ENCODE measurements at places on chromosomes 13 and 19. TPM values are rescaled to one million over a fixed set of nuclear protein-coding genes. Genes with fewer than 3 reads are reported as not detected.

The COL4A1 gene
- total RNA-seq: 67.8 TPM

The ADGRE3 gene
- not detected for total RNA-seq

The AMER2 gene
- 161 TPM for total RNA-seq

The PODNL1 gene
- not detected for total RNA-seq

The SIAH3 gene
- 9.8 TPM for total RNA-seq

The UBE2L5 gene
- not detected for total RNA-seq

The ABCA7 gene
- total RNA-seq: 0.78 TPM

The ZNF578 gene
- 28.4 TPM for total RNA-seq

The MCF2L gene
- total RNA-seq: 146 TPM

The FARSA gene
- 46.8 TPM for total RNA-seq

The IL12RB1 gene
- total RNA-seq: 0.47 TPM

The TMEM59L gene
- 34.5 TPM for total RNA-seq

The ZNF548 gene
- total RNA-seq: 49.1 TPM

The CCNA1 gene
- total RNA-seq: 6.6 TPM

The ZNF816 gene
- total RNA-seq: 5.8 TPM

DNA sequence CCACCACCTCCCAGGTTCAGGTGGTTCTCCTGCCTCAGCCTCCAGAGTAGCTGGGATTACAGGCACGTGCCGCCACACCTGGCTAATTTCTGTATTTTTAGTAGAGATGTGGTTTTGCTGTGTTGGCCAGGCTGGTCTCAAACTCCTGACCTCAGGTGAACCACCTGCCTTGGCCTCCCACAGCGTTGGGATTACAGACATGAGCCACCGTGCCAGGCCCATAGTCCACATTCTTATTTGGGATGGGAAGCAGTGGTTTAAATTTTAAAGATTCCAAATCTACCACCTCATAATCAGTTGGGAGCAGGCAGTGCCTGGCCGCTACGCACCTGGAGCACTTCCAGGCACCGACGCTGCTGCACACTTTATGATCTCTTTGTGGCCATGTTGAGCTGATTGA, 160.6 kb upstream of the SOX1 start:
- no peak for DNase-seq

DNA sequence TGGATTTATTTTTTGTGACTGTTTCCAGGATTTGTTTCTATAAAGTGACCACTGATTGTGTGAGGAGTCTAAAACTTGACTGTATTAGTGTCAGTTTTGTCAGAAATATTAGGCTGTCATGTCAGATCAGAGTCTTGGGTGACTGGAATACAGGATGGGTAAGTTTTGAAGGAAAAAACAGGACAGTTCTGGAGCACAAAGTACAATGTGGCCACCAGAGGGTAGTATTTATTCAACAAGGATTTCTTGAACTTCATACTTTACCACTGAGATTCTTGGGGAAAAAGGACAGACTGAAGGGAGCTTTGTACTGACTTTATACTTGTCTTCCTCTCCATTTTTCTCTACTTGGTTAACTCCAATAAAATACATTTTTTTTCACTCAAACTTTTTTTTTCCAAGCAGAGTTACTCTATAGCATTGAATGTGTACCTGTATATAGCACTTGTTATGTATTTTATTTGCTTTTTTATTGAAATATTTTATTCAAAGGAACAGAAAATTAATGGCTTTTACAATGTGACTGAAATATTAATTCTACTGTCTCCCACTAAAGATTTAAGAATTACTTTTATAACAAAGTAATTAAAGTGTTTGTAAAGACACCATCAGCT, 51.1 kb downstream of the LMO7 start:
- no peak for DNase-seq

- no peak for DNase-seq
These were observed 10.5 kb downstream of the MLLT1 start for GRCh38 chr19:6269101-6269886.

DNA sequence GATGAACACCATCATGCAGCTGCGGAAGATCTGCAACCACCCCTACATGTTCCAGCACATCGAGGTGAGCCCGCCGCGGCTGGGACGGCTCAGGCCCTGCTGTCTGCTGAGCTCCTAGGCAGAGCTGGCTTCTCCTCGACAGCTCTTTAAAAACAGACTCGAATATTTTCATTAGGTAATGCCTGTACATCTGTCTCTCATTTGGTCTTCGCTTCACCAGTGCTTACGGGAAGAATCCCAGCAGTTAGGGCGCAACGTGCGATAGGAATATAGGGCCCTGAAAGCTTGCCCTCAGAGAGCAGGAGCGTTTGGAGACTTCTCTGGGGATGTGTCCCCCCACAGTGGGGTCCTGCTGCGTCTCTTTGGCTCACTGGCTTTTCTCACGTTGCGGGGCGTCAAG, 63.8 kb upstream of the LDLR start:
- DNase-seq: no peak

GRCh38 chr19:30222428-30222873, 149.7 kb upstream of the ZNF536 start:
- no peak for DNase-seq

DNA sequence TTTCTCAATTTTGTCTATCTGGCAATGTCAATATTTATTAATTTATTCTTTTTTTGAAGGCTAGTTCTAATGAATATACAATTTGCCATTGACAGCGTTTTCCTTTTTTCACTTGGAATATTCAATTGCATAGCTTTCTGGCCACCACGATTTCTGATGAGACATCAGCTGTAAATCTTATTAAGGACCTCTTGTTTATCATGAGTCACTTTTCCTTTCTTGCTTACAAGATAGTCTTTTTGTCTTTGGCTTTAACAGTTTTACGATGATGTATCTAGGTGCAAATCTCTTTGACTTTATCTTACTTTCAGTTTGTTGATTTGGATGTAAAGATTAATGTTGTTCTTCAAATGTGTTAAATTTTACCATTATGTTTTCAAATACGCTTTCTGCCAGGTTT, 991.6 kb upstream of the SLC10A2 start:
- no peak for DNase-seq

- DNase-seq: no peak
These were observed 156.0 kb downstream of the KCTD12 start for GRCh38 chr13:76730220-76730619.

- DNase-seq: no peak
These were observed 82.1 kb downstream of the URI1 start for GRCh38 chr19:30024091-30024490.

DNA sequence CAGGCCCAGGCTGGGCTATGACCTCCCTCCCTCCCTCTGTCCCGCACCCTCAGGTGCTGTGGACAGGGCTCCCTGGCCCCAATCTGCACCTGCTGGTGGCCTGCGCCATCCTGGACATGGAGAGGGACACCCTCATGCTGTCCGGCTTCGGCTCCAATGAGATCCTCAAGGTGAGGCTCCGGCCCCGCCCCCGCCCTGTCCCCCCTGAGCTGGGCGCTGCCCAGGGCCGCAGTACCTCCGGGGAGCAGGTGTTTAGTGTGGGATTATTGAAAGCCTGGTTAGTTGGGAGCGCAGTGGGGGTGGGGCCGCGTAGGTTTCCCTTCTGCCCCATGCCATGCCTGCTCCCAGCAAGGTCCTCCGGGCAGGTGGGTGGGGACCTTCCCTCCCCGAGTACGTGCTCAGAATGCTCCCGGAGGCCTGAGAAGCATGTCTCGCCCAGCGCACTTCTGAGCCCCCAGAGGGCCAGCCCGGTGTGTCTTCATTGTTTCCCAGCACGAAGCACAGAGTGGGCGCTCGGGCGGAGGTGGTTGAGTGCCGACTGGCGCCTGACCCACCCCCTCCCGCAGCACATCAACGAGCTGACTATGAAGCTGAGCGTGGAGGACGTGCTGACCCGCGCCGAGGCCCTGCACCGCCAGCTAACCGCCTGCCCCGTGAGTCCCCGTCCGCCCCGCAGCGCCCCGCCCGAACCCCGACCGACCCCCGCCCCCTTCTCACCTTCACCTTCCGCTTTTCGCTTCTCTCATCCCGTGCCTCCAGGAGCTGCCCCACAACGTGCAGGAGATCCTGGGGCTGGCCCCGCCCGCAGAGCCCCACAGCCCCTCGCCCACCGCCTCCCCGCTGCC, 8.8 kb downstream of the IL4I1 start:
- DNase-seq: no peak

- no peak for DNase-seq
These were observed 52.5 kb upstream of the UQCRFS1 start for GRCh38 chr19:29265436-29265835.

GRCh38 chr19:53088091-53088490, 15.1 kb downstream of the ZNF160 start:
- no peak for DNase-seq

DNA sequence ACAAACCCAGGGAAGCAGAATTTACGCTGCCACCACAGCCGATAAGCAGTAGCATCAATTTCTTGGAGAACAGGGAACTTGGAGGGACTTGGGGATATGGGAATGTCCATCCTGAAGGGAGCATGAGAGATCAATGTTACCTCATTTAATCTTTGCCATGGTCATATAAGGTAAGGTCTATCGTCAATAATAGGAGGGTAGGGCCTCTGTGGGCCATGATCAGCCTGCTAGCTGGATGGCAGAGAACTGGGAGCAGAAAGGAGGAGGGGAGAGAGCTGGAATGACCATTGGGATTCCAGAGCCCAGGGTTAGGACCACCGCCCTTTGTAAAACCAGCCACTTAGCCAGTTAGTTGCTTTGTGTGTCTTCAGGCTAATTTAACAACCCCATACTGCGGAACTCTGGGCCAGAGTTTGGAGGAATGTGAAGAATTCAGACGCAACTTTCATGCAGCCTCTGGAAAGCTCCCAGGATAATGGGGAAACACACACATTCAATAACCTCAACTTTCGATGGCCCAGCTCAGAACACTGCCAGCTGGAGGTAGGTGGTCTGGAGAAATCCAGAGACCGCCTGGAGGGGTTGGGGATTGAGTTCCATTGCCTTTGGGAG, 40.3 kb downstream of the ZNF557 start:
- DNase-seq: no peak

DNA sequence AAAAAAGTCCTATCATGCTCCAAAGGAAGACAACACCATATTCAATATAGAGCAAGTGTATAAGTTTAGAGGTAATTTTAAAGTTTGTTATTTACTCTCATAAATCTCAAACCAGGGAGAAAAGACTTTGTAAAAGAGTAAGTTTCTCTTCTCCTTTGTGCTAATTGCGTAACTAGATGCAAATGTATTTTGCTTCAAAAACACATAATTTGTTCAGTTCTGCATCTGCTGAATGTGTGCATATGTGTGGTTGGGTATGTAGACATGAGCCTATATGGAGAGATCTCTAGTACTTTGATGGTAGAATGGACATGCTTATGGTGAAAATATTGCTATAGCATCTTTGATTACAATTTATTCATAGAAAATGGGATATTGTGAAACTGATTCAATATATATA, 17.8 kb upstream of the MIR17HG start:
- no peak for DNase-seq

GRCh38 chr13:78816592-78816991, 157.6 kb upstream of the OBI1 start:
- DNase-seq: no peak

- DNase-seq: no peak
These were observed 9.9 kb downstream of the IRF2BP1 start for GRCh38 chr19:45876161-45876410.

DNA sequence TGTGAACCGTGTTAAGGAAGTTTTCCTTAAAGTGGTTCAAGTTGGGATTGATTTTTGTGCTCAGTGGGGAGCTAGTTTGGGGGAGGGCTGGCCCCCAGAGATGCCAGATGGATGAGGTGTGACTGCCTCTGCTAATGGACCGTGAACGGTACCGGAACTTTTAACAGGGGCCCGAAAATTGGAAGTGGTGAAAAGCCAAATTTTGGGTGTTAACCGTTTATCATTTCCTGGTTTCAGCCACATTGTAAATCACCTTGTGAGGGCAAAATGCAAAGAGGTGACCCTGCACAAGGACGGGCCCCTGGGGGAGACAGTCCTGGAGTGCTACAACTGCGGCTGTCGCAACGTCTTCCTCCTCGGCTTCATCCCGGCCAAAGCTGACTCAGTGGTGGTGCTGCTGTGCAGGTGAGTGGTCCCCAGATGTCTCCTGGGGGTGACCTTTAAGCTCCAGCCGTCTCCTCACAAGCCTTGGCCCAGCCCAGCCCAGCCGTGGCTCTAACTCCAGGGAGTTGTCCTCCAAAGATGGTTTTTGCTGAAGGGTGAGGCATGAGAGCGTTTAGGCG, 18.2 kb downstream of the UPF1 start:
- no peak for DNase-seq

DNA sequence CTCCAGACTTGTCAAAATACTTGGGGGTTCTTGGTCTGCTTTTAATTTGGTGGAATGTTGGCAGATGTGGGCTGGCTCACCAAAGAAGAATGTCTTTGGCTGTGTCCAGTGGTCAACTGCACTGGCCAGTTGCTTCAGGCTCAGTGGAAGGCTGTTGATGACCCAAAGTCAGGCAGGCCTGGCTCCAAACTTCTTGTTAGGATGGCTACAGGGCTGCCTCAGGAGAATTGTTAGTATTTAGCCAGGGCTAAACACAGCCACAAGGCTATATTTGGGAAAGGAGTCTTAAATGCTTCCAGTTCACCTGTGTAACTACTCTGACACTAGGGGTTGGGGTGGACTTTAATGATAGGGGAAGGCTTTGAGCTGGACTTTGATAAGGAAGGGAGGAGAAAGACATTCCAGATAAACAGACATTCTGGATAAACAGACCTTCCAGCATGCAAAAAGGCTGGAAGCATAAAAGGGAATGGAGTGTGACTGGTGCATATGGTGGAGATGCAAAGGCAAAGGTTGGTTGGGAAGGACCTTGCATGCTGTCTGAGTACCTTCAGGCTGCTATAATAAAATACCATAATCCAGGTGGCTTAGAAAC, 116.8 kb downstream of the FOXO1 start:
- DNase-seq: no peak

Data from occipital lobe (tissue), 3 donors.